A549 treated with CpdA at 1 μM for 4 hours (cell line): ENCODE measurements at places on chromosomes 6 and 20. TPM values are rescaled to one million over a fixed set of nuclear protein-coding genes. Genes with fewer than 3 reads are reported as not detected.

BACH2 gene
- 0.26 to 0.58 TPM (median 0.38 TPM) in 5 replicates for total RNA-seq

WFDC12 gene
- not detected in 5 replicates for total RNA-seq

KIAA1755 gene
- total RNA-seq = 0.07 to 0.28 TPM (median 0.19 TPM) in 5 replicates

ULBP2 gene
- total RNA-seq = 2.9 to 3.9 TPM (median 3.7 TPM) in 5 replicates

PRKN gene
- 0.07 to 0.10 TPM in 2 of 5 replicates, not detected in the others for total RNA-seq

SOX18 gene
- 0.58 to 2.3 TPM (median 2.2 TPM) in 5 replicates for total RNA-seq

LIN28B gene
- 1.2 to 2.1 TPM (median 1.5 TPM) in 5 replicates for total RNA-seq

CCM2L gene
- 0.42 to 0.92 TPM (median 0.50 TPM) in 5 replicates for total RNA-seq
